BJ (cell line): ENCODE measurements at places on chromosomes 5 and 9.

GRCh38 chr9:70340572-70340971 lies 73.9 kb downstream of the KLF9 start:
- DNase-seq, result peak; percentile 8

GRCh38 chr9:77177894-77178794 lies 810 bp downstream of the VPS13A start:
- DNase-seq, result no peak

- DNase-seq, result peak; percentile 12
These were observed 703.4 kb upstream of the GRAMD2B start for GRCh38 chr5:125719681-125720347.

GRCh38 chr5:136025900-136026299 lies 2.9 kb upstream of the TGFBI start:
- no peak for DNase-seq

DNA sequence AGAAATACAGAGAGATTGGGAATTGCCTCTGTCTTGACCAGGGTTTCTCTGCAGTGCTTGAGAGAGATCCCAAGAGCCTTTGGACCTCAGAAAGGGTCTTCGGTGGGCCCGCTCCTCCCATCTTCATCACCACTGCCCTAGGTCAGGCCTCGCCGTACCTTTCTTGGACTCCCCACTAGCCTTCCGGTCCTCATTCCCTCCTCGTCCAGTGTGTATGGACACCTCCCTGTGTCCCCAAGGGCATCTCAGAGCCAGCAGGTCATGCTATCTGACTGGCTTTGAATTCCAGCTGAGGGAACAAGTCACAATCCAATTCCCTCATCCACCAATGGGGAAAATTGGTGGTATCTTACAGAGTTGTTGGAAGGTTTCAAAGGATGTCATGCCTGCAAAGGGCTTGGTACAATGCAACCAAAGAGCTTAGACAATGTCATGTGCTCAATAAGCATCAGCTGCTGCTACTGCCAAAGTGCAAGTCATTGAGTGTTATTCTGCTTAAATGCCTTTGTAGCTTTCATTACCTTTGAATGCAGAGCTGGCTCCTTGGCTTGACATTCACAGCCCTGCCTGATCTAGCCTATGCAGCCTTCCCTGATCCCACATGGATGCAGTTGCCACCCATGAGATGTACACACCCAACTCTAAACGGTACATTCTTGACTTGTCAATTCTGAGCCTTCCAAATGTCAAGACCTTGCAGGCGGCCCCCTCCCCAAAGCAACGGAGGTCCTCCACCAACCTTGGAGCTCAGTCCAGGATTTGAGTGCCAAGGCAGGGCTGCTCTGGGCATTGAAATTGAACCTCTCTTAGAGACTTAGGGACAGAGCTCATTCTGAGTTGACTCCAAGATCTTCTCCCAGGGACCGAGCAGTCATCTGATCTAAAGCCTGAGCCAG lies 58.0 kb downstream of the HRH2 start:
- DNase-seq, result no peak

GRCh38 chr5:62127098-62127736 lies 178.8 kb upstream of the KIF2A start:
- DNase-seq, result no peak

GRCh38 chr5:44178414-44178813 lies 210.8 kb downstream of the FGF10 start:
- no peak for DNase-seq

DNA sequence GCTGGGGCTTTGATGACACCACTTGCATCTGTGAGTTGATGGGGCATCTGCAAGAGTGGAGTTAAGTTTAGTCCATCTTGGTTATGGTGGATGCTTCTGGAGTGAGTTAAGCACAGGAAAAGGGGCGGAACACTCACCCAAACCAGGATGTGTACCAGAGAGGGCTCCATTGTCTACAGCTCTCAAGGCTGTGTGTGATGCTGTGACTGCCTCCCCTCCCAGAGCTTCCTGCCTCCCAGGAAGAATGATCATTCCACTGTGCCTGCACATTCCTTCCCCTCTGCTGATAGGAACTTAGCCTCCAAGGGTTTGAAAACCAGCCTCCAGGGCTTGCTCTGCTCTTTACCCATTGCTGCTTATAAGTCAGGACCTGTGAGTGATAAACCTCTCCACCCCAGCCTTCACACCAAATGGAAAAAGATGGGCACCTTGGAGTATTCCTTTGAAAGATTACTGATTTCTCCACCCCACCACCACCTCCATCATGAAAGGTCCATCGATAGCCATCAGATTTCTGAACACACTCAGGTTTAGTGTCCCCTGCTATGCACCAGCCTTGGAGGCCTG lies 160.1 kb upstream of the SPRY4 start:
- no peak for DNase-seq

DNA sequence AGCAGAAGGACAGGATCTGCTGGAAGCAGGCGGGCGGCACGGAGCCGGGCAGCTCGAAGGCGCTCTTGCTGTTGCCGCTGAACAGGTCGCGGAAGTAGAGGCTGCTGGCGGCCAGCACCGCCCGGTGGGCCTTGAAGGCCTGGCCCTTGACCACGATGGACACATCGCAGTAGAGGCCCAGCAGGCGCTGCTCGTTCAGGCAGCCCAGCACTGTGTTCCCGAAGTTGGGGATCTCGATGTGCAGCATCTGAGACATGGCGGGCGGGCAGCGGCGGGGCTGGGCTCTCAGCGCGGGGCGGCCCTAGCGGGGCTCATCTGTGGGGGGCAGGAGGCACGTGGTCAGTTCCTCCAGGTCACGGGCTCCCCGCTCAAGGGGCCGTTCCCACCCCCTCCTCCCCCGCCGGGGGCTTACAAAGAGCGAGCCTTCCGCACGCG lies 44.8 kb downstream of the NACC2 start:
- no peak for DNase-seq

- no peak for DNase-seq
These were observed 27.7 kb upstream of the GABRP start for GRCh38 chr5:170755679-170756456.

GRCh38 chr5:87307796-87308423 lies 40.2 kb downstream of the RASA1 start:
- no peak for DNase-seq

GRCh38 chr5:82418608-82418950 lies 140.4 kb upstream of the RPS23 start:
- DNase-seq, result no peak

DNA sequence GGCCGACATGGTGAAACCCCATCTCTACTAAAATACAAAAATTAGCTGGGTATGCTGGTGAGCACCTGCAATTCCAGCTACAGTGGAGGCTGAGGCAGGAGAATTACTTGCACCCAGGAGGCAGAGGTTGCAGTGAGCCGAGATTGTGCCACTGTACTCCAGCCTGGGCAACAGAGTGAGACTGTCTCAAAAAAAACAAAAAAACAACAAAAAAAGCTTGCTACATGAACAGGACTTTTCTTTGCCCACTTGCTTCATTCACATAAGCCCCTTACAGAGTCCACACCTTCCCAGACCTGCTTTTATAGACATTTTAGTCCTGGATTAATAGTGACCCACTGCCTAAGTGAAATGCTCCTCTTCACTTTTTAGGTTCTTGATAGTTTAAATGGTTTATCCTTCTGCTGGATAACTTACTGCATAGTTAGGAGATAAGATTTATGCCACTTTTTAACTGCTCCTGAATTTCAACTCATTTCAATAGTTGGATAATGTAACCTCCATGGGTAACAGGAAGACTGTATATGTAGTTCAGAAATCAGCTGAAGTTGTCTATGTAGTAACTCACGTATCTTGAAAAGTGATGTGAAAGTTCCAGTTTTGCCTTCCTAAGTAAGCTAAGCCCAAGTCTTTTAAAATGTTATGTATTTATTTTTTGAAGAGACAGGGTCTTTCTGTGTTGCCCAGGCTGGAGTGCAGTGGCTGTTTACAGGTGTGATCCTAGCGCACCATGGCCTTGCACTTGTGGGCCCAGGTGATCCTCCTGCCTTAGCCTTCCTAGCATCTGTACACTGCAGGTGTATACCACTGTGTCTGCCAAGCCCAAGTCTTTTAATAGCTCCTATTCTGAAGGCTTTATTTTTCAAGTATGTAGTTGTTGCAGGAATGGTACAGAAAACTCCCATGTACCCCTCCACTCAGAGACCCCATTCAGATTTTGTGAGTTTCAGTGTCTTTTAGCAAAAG lies 19.7 kb downstream of the SUB1 start:
- DNase-seq, result no peak

GRCh38 chr9:102796244-102796643 lies 198.9 kb upstream of the CYLC2 start:
- DNase-seq, result no peak

DNA sequence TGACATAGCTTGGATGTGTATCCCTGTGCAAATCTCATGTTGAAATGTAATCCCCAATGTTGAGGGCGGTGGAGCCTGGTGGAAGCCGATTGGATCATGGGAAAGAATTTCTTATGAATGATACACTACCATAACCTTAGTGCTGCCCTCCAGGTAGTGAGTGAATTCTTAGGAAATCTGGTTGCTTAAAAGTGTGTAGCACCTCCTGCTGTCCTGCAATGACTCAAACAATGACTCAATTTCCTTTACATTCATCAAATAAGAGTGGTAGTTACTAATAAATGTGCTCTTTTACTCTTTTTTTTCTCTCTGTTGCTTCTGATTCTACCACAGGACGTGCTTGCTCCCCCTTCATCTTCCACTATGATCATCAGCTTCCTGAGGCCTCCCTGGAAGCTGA lies 1696.0 kb upstream of the CDH9 start:
- DNase-seq, result no peak

DNA sequence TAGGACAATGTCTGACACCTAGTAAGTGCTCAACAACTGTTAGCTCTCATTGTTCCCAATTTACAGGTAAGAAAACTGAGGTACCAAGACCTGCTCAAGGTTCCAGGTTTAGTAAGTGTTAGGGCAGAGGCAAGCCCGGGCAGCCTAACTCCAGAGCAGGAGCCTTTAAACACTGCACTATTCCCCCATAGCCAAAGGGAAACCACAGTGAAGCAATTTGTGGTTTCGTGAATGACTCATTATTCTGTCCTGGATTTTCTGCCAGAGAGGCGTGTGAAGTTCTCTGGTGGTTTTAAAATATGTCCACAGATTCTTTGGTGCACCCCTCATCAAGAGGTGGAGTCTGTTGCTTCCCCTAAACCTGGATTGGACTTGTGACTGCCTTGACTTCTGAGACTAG lies 1.0 kb upstream of the MCC start:
- DNase-seq, result peak; percentile 95

- DNase-seq, result no peak
These were observed 292.1 kb upstream of the ELAVL2 start for GRCh38 chr9:24118190-24118589.

DNA sequence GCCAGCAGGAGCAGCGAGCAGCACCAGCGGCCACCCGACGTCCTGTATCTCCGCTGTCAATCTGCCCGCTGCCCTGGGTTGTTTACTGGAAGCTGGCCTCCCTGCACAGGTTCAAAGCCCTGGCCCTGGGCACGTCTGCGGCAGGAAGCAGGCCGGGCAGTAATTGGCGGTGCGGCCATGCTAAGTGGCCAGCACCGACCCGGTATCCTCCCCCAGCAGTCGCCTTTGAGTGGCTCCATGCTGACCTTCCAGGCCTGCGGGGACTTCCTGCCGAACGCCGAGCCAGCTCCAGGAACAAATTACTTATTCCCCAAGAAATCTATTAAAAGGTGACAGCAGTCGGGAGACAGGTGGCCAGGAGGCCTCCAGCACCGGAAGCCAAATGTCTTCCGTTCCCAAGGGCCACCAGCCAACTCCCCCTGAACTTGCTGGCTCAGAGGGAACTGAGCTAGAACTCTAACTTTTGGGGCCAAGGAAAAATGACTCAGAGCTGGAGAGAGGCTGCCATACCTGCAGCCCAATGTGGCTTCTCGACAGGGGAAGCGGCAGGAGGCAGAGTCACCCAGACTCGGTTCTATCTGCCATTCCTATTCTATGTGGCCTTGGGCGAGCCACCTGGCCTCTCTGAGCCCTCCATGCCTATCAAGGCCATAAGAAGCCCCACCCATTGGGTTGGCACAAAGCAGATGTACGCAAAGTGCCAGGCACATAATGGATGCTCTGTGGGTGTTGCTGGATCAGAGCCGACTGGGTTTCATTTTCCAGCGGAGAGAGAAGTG lies 13.7 kb upstream of the PSMB7 start:
- DNase-seq, result no peak

DNA sequence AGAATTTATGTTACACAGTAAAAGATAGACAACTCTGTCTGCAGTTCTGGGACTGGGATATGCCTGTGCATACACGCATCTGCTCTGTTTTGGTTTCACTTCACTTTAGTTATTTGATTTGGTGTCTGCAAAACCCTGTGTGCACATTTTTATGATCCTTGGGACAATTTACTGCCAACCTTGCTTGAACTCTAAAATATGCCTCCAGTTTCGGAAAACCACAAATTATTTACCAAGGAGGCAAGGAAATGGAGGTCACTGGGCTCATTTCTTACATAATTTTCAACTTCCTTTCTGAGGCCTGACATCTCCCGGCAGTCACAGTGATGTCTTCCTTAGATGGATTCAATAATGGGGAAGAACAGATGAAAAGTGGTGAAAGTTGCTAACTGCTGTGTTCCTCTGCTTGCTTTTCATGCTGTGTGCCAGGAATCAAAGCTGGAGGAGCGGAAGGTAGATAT lies 61.2 kb upstream of the TAF11L2 start:
- DNase-seq, result peak; percentile 7

GRCh38 chr5:59401637-59402036 lies 491.9 kb downstream of the PDE4D start:
- DNase-seq, result no peak

DNA sequence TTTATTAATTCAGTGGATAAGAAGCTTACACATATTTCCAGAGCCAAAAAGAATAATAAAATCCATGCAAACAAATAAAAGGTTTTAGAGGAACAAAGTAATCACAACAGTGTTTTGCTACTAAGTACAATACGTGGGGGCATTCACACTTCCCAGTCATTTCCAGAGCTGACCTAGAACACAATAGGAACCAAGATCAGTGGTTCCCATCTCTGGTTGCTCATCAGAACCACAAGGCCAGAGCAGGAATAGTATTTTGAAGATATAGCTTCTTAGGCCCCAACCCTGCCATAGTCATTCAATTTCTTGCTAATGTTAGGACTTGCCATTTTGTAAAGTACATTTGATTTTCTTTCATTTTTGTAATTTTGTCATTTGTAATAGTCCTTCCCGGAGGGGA lies 215.4 kb downstream of the NR3C1 start:
- no peak for DNase-seq

GRCh38 chr5:113608113-113608596 lies 94.7 kb downstream of the YTHDC2 start:
- no peak for DNase-seq

GRCh38 chr9:20253635-20254034 lies 368.7 kb downstream of the MLLT3 start:
- DNase-seq, result no peak

GRCh38 chr9:133515240-133515610 lies 9.5 kb downstream of the MYMK start:
- no peak for DNase-seq

DNA sequence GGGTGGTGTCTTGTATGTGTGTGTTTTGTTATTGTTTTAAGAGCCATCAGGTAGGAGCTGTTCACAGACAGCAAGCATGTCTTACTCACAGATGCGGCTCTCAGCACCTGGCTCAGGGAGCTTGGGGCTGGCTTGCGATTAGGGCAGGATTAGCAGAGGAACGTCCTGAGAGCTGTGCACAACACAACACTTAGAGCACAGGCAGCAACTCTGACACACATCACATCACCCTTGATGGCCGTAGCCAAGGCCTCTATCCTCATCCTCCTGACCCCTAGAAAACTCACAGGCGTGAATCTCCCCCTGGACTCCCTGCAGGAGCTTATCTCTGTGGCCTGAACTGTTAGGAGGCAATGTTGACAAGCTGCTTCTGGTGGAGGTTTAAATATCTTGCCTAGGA lies 7.1 kb upstream of the IL17B start:
- DNase-seq, result no peak
